ENCODE measurements at places on chromosomes 6 and 20.

DNA sequence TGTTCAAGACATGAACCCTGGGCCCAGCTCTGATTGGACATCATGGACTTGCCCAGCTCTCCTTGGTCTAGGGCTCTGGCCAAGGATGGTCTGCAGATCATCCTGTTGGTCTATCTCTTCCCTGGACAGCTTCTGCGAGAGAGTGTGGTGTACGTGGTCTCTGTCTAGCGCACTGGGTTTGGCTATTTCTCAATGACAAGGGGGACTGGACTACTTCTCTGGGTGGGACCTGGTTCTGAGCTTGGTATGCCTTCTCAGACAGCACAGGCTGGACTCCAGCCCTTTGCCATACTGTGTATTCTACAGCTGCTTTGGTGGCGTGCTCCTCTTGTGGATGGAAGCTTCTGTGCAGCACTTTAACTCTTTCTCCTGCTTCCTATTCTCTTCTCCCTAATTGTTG, 8.5 kb upstream of the RAET1E start:
- DNase-seq, result no peak

DNA sequence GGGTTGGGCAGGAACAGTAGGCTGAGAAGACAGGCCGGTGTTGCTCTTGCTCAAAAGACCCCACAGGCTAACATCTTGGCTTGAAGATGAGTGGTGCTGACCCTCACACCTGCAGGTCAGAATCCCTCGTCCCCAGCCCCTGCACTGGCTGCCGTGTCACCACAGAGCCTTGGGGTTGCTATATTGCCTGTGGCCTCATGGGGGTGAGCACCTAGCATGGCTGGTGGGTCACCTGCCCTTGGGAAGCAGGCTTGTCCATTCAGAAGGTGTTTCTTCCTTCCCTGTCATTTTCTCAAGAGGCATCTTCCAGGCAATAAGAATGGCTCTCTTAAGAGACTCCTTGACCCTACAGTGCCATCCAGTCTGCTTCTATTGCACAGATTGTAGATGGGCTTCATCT, 7.7 kb downstream of the SLC22A16 start:
- no peak for DNase-seq

DNA sequence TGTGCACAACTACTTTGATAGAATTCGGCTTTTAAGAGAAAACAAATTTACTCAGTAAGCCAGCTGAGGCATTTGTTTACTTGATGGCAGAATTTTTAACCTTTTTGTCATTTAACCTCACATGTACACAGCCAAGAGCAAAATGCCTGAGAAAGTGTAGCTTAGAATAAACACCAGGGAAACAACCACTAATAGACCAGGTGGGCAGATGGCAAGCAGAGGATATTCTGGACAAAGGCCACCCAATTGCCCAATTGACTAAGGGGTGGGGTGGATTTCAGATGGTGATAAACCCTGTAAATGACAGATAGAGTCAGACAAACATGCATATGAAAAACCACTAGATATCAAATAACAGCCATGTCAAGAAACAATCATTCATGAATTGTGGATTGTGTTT, 190.7 kb upstream of the FBXL4 start:
- no peak for DNase-seq

DNA sequence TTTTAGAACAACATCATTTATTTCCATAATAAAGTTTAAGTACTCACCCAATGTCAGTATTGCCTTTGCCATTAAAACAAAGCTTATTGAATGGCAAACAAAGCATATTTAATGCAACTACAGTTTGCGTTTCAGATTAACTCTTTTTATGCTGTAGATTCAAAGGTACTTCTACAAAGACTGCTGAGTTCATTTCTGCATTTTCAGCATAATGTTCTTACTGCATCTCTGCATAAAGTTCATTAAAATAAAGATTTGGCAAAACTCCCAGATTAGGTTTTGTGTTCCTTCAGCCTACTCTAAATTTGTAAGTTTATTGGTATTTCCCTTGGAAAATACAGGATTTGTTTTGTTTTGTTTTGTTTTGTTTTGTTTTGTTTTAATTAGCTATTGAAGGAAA, 359.4 kb downstream of the ADGRB3 start:
- DNase-seq, result no peak

DNA sequence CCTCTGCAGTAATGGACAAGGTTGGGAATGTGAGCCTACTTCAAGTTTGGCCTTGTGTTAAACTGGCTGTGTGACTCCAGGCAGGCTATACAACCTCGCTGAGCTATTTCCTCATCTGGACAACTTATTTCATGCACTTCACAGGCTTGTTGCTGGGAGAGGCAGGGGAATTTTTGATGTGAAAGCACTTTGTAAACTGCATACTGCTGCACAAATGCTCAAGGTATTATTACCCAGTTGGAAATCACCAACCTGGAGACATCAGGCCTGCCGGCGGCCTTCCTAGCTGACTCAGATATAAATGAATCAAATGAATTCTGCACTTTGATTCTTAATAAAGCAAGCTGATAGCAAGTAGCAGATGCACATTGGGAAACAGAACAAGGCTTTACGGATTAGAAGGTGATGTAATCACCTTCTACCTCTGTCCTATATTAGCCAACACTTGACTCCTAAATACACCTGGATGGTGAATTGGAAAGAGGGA, 10.1 kb downstream of the JARID2 start:
- no peak for DNase-seq

DNA sequence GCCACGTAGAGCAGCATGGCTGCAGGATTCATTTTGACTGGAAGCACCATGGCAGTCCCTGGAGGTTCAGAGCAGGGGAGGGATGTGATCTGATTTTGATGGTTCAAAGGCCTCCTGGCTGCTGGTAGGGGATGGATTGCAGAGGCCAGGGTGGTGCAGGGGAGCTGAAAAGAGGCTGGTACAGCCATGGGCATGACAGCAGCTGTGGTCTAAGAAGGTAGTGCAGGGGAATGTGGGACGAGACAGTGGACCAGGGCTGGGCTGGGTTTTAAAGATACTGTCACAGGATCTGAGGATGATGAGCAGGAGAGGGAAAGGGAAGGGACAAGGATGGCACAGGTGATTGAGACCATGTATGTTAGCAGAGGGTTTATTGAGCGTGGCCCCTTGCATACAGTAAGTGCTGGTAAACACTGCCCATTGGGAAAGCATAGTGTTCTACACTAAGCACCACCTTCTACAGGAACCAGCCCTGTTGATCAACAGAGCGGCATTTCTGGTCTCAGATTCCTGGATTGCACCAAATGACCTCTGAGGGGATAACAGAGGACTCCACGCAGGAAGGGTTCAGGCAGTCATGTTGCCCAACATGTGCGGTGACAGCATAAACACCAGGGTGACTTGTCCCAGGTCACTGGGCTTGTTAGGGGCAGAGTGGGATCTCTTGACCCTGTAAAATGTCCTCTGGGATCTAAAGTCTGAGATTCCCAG, 14.5 kb upstream of the SIRPA start:
- DNase-seq, result no peak

DNA sequence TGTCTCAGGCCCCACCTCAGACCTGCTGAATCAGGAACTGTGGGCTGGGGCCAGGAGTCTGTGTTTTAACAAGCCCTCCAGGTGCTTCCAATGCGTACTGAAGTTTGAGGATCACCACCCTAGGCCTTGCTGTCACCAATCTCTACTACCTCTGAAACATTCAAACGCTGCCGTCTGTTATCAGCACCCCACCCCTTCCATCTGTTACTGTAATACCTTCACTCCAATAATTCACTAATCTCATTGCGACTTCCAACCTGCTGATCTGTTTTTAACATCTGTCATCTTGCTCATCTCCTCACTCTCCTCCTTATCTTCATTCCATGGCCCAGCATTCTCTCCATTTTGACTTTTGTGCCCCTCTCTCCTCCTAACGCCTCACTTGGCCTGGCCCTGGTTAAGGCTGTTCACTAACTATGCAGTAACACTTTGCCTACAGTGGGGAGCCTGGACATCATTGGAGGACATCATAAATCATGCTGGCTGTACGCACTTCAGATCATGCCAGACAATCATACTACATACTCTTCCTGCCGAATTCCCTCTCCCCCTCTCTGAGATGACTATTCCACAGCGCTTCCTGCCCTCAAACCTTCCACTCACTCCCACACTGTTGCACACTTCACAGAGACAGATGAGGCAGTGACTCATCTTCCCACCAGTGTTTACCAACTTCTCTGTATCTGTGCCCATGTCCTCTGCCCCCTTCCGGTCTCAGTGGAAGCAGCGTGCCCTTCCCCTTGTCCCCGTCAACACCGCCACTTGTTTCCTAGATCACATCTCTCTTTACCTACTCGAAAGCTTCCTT, 3.0 kb upstream of the GUCA1B start:
- no peak for DNase-seq

DNA sequence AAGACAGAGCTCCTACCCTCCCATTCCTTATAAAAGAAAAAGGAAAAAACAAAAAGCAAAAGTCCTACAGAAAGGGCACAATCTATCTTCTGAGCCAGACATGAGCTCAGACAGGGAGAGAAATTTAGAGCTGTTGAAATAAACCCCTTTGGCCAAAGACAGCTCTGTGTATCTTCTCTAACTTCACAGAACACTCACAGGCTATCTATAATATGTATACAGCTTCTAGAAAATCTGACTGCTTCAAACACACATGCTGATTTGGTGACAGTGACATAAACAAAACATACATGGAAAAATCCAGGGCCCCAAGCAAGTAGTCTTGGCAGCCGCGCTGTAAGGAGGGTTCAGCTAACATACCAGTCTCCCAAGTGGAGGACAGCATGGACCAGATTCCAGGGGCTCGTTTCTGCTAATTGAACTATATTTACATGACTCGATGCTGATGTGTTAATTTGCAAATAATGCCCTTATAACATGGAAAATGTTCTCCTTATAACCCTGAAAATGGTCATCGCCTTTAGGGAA, 37.0 kb downstream of the MTFR2 start:
- no peak for DNase-seq

DNA sequence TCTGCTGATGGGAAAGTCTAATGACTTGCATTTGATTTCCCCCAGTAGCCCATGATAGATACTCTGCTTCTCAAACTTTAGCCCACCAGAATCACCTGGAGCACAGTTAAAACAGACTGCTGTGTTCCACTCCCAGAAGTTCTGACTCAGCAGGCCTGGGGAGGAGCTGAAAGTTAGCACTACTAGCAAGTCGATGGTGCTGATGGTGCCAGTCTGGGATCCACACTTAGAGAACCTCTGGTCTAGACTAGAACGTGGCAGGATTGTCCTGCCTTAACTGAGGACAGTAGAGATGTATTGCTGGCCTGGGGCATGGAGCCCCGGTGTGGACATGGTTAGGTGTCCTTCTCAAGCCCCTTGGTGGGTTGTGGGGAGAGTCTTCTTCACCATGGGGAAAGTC, 8.7 kb downstream of the TOX2 start:
- no peak for DNase-seq

DNA sequence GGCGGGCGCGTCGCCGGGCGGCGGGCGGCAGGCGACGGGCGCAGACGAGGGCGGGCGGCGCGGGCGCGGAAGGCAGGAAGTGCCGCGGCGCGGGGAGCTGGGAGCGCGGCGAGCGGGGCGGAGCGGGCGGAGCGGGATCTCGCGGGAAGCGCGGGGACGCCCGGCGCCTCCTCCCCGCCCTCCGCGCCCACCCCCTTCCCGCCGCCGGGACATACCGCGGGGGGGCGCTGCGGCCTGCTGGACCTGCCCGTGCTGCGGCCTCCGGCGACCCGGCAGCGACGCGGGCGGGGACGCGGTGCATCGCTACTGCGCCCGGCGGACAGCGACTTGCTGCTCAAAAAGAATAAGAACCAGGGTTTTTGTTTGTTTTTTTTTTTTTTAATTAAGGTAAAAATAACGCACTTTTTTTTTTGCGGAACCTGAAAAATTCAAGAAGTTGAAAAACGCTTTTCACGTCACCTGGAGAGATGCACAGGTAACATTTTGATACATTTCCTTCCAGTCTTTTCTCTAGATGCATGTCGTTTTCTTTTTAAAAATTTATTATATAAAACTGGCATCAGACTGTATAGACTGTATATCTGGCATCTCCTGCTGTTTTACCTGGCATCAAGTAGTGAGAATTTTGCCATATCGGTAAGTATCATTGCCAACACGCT, at the start of gene CENPB:
CENPB (minus strand) TSS at position 76 of the 659 bp plus-strand sequence. CDS start 257 bp downstream, outside the sequence.
- DNase-seq, result no peak

DNA sequence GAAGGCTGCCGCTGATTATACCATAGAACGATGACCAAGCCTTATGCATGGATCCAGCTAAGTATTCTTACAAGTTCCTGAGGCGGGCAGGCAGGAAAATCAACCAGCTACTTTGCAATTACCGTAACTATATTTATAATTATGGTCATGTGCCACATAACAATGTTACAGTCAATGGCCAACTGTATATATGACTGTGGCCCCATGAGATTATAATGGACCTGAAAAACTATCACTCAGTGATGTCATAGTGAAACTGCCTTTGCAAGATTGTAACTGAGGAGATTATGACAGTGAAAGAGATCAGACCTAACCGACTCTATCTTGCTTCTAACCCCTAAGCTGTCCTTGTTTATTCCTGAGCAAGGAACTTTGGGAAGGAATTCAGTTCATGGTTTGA, 33.1 kb upstream of the FAM135A start:
- DNase-seq, result no peak

DNA sequence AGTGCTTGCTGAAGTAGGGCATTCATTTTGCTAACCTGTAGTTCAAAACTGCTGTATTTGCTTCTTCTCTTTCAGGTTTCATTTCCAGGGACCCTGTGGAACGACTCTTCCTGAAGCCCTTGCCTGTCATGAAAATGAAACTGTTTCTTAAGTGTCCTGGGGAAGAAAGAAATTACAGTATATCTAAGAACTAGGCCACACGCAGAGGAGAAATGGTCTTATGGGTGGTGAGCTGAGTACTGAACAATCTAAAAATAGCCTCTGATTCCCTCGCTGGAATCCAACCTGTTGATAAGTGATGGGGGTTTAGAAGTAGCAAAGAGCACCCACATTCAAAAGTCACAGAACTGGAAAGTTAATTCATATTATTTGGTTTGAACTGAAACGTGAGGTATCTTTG, 3.4 kb upstream of the NOL7 start:
- no peak for DNase-seq

GRCh38 chr20:52118016-52118623, 73.5 kb downstream of the ZFP64 start:
- DNase-seq, result no peak

GRCh38 chr6:150409576-150410066, 40.8 kb downstream of the IYD start:
- no peak for DNase-seq

GRCh38 chr6:109406196-109406595, 23.9 kb upstream of the CD164 start:
- DNase-seq, result no peak

GRCh38 chr6:5752391-5752680, 254.4 kb downstream of the NRN1 start:
- DNase-seq, result no peak

DNA sequence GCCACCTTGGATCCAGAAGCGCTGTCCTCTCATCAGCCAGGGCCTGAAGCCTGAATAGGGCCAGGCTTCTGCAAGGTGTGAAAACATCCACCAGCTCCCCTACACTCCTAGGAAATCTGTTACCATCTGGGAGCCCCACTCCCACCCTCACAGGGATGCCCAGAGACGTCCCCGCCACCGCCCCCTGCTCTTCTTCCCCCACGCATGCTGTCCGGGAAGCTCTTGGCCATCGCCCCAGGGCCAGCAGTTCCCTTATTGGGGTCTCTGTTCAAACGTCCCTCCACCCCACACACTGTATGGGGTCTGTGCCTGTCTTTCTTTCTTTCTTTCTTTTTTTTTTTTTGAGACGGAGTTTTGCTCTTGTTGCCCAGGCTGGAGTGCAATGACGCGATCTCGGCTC, 3.8 kb downstream of the RGS19 start:
- no peak for DNase-seq

GRCh38 chr6:13915561-13916229, 9.1 kb upstream of the RNF182 start:
- no peak for DNase-seq

- DNase-seq, result no peak
Observed at GRCh38 chr6:88050140-88050818, 2.6 kb downstream of the SPACA1 start.

GRCh38 chr20:49403012-49403411, 79.5 kb downstream of the KCNB1 start:
- DNase-seq, result no peak

Measured in epithelial cell of proximal tubule (primary cell).